ENCODE measurements at places on chromosomes 2 and 18. TPM values are rescaled to one million over a fixed set of nuclear protein-coding genes. Genes with fewer than 3 reads are reported as not detected.

TAF1B gene
- 12.2 TPM for polyA plus RNA-seq

MATN3 gene
- polyA plus RNA-seq: not detected

TDRD15 gene
- not detected for polyA plus RNA-seq

DYNC2LI1 gene
- polyA plus RNA-seq: 5.1 TPM

ACKR3 gene
- 4.5 TPM for polyA plus RNA-seq

PLEKHB2 gene
- 70.3 TPM for polyA plus RNA-seq

EPG5 gene
- polyA plus RNA-seq: 5.7 TPM

POMC gene
- 4.3 TPM for polyA plus RNA-seq

SLC25A12 gene
- 7.4 TPM for polyA plus RNA-seq

RPS27A gene
- 3,667 TPM for polyA plus RNA-seq

PDCD1 gene
- polyA plus RNA-seq: 5.2 TPM

TPGS2 gene
- polyA plus RNA-seq: 75.3 TPM

TNS1 gene
- not detected for polyA plus RNA-seq

CCDC178 gene
- polyA plus RNA-seq: not detected

DSG1 gene
- polyA plus RNA-seq: not detected

GLI2 gene
- polyA plus RNA-seq: not detected

ACADL gene
- polyA plus RNA-seq: not detected

ELOA2 gene
- polyA plus RNA-seq: not detected

TPO gene
- 10.6 TPM for polyA plus RNA-seq

PPP1R1C gene
- polyA plus RNA-seq: not detected

UGT1A3 gene
- polyA plus RNA-seq: not detected

ASB18 gene
- not detected for polyA plus RNA-seq

SERPINB2 gene
- polyA plus RNA-seq: not detected

EGR4 gene
- not detected for polyA plus RNA-seq

DGKD gene
- polyA plus RNA-seq: 28.1 TPM
